Right hindlimb (tissue), 1 donor: ENCODE measurements at places on chromosomes 4 and X.
A peak's percentile ranks its signal among the peaks of the same experiment; 100 is the strongest.

DNA sequence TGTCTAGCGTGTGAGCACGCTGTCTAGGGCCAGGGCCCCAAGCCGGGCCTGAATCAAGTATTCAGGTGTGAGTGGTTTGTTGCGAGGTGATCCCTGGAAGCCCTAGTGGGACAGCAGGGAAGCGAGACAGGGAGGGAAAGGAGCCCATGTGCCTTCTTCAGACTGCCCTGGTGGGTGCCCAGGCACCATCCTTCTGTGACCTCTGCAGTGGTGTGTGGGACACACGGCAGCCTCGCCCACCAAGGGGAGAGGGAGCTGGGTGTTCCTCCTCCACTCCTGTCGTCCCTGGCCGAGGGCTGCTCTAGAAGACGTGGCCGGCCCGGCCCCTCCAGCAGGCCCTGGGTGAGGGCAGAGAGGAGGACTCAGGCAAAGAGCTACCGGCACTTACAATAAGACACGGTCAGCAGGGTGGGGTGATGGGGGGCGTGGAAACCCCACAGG lies 47.4 kb downstream of the HTRA3 start:
- DNase-seq = peak; percentile 8

DNA sequence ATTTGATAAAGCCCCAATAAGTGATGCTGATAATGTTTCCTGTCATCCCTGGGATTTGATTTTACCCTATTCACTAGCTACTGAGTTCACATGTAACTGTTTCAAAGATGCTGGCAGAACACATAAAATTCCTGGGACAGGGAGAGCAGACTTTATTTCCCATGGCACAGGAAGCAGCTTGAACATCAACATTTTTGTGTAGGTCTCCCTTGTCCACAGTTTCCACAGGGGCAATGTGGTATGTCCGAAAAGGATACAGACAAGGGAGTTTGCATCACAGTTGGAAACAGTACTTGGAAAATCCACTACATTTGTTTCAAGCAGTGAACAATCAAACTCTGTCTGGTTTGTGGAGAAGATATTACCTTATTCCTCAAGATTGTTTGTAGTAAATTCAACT lies 129.2 kb upstream of the KLHL4 start:
- no peak for DNase-seq

DNA sequence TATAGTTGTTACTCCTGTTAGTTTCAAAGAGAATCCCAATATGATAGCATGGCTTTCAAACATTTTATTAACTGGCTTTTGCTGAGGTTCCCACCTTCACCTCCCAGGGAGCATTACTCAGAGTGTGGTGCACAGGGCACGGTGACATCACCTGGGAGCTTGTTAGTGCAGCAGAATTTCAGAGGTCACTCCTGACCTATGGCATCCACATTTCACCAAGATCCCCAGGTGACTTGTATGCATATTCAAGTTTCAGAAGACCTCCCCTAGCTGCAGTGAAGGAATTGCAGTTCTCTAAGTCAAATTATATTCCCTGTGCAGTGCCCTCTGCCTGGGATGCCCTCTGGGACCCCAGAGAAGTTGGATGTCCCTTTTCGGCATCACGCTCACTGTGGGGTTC lies 29.7 kb upstream of the LNX1 start:
- DNase-seq = no peak

DNA sequence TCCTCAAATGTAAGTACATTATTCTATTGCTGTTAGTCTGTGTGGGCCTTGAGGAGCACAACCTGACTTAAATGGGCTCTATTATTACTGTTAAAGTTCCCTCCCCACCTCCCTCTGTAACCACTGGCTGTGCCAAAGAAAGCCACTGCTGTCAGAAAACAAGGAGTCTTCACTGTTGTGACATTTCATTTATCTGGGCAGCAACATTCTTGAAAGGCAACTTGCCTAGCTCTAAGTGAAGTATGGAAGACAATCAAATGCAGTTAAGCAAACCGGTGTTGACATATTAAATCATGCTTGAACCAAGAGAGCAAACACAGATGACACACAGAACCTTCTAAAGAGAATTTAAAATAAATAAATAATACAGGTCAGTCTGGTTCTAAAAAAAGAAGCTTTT lies 81.0 kb downstream of the EPHA5 start:
- no peak for DNase-seq

DNA sequence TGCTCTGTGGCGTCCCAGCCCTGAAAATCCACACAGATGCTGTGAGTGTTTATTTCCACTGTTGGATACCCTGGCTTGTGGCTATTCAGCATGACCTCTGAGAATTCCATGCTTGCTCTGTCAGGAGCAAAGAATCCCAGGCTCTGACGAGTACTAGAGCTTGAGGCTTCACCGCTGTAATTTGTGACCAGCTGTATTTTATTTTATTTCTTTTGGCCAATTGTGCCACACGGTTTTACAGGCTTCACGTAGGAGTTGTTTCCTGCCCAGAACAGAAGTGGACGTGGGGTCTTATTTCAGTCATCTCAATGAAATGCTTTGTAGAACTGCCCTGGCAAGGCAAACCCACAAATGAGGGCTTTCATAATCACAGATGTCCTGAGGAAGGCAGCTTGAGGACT lies 69.4 kb upstream of the CLDN34 start:
- no peak for DNase-seq

- no peak for DNase-seq
These were observed 41.1 kb downstream of the ZFX start for GRCh38 chrX:24190500-24191156.

DNA sequence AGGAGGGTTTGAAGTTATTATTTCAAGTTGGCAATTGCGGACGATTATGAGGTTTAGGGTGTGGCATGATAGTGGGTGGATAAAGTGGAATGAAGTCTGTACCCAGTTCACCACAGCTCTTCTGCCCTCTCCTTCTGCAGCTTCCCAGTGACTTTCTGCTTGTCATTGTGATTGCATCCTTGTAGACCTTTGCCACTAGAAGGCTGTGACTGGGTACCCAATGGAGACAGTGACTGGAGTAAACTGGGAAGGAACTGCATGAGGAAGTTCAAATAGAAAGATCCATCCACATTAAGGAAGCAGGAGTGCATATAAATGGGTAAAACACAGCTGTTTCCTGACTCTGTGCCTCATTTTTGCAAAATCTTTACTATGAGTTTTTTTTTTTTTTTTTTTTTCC lies 53.5 kb upstream of the SPANXN3 start:
- no peak for DNase-seq

DNA sequence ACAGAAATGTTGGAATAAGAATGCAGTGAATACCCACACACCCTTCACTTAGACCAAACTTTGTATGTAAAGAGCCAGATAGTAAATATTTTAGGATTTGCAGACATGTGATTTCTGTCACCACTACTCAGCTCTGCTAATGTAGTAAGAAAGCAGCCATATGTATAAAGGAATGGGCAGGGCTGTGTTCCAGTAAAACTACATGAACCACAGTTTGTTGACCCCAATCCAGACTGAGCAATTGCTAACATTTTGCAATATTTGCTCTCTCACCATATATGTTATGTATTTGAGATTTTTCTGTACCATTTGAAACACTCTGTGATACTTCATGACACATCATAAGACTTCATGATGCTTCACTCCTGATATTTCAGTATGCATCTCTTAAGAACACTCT lies 32.0 kb upstream of the TBC1D1 start:
- DNase-seq = no peak

DNA sequence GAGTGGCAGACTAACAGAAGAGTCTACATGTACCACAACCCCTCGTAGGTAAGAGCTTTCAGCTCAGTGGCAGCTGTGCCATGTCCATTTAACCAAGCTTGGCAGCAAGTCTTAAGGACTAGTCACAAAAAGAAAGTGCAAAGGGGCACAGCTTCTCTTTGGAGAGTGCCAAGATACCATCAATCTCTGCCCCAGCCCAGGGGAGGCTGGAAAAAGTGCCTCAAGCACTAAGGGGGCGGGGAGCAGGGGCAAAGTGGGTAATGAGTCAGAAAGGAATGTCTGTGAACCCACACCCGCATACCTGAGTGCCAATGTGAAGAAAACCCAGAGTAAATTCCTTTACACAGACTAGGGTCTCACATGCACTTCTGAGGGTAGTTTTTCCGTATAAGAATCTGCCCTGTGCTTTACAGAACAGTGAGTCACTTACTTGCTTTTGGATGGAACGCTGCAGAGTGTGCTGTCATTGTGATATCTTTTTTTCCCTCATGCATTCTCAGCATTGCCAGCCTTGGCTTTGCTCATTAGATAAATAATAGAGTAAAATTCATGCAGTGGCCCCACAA lies 219.8 kb downstream of the ZNF674 start:
- no peak for DNase-seq

DNA sequence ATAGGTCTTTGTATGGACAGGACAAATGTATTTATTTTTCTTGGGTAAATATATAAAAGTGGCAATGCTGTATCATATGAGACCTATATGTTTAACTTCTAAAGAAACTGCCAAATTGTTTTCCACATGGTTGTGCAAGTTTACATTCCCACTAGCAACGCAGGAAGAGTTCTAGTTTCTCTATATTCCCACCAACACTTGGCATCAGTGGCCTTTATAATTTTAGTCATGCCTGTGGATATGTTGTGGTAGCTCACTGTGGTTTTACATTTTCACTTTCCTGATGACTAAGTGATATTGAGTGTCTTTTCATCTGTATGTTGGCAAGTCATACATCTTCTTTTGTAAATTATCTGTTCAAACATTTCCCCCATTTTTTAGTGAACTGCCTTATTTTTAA lies 126.0 kb downstream of the EMCN start:
- DNase-seq = no peak

DNA sequence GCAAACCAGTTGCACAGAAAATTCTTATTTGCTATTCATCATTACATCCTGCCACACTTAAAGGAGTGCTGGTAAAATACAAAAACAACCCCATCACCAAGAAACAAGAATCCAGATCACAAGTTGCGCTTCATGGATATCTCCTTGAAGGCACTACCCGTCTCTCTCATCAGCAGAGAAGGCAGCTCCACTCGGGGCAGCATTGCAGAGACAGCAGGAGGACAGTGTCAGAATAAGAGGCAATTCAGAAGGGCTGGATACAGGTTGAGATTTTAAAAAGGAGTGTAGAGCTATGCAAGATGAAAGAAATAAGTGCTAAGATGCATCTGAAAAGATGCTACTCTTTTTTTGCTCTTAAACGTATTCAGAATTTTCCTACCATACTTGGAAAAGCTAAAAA lies 71.4 kb downstream of the LDB2 start:
- no peak for DNase-seq
